Lung (tissue), 17 donors: ENCODE measurements at places on chromosomes 2 and 18.

DNA sequence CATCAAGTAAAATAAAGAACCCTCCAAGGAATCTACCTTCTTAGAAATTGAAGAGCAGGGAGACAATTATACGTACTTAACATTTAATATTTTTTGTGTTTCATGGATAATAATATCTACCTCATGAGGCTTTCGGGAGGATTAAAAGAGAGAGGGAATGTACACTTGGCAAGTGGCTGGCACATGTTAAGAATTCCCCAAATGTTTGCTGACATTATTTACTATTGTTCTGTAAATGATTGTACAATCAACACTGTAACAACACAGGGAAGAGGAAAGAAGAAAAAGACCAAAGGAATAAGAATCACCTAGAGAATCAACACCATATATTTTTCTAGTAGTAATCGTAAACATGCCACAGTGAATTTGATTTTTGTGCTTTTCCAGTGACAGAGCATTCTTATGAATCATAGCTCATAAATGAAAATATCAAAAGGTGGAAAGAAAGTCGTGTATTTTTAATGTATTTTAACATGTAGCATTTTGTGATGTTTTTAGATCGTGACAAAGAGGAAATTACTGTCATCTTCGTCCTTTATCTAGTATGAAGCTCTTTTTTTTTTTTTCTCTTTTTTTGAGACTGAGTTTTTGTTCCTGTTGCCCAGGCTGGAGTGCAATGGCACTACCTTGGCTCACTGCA, 67.3 kb downstream of the B3GNT2 start:
- H3K4me1 ChIP-seq, result no peaks in the 10 kb centered on the region
- no peaks in the 10 kb centered on the region for H3K36me3 ChIP-seq
- no peak overlapping the region for H3K4me3 ChIP-seq
- no peaks in the 10 kb centered on the region for H3K27me3 ChIP-seq
- no peak for DNase-seq
- H3K27ac ChIP-seq, result no peak overlapping the region

GRCh38 chr2:86225581-86225980, 26.3 kb downstream of the MRPL35 start:
- H3K36me3 ChIP-seq, result no peaks in the 10 kb centered on the region
- peak; percentile 43 for DNase-seq
- no peaks in the 10 kb centered on the region for H3K27me3 ChIP-seq
- no peak overlapping the region for H3K4me3 ChIP-seq
- peaks cover 23% of the 10 kb centered on the region for H3K4me1 ChIP-seq

- H3K4me1 ChIP-seq, result peaks cover 8% of the 10 kb centered on the region
- peak overlapping the region; percentile 70 for H3K27ac ChIP-seq
- no peaks in the 10 kb centered on the region for H3K27me3 ChIP-seq
- no peak overlapping the region for H3K4me3 ChIP-seq
These were observed 15.3 kb upstream of the CD28 start for GRCh38 chr2:203691149-203691548.

GRCh38 chr2:68889500-68889899, 18.3 kb upstream of the BMP10 start:
- H3K27ac ChIP-seq, result no peak overlapping the region
- peak; percentile 21 for DNase-seq
- no peaks in the 10 kb centered on the region for H3K36me3 ChIP-seq
- H3K4me3 ChIP-seq, result no peak overlapping the region

GRCh38 chr18:68447286-68447685, 267.6 kb downstream of the TMX3 start:
- no peak overlapping the region for H3K27ac ChIP-seq
- H3K4me3 ChIP-seq, result no peak overlapping the region
- H3K36me3 ChIP-seq, result no peaks in the 10 kb centered on the region
- no peaks in the 10 kb centered on the region for H3K4me1 ChIP-seq
- no peaks in the 10 kb centered on the region for H3K27me3 ChIP-seq

GRCh38 chr2:21317131-21317530, 193.4 kb downstream of the TDRD15 start:
- peak; percentile 32 for DNase-seq
- H3K36me3 ChIP-seq, result no peaks in the 10 kb centered on the region
- H3K27ac ChIP-seq, result no peak overlapping the region
- peaks cover 2% of the 10 kb centered on the region for H3K27me3 ChIP-seq
- H3K4me3 ChIP-seq, result no peak overlapping the region
- no peaks in the 10 kb centered on the region for H3K4me1 ChIP-seq
